Left ventricle myocardium inferior (tissue), 1 donor: ENCODE measurements at places on chromosomes 7 and 10. TPM values are rescaled to one million over a fixed set of nuclear protein-coding genes. Genes with fewer than 3 reads are reported as not detected.
A peak's percentile ranks its signal among the peaks of the same experiment; 100 is the strongest.

DNA sequence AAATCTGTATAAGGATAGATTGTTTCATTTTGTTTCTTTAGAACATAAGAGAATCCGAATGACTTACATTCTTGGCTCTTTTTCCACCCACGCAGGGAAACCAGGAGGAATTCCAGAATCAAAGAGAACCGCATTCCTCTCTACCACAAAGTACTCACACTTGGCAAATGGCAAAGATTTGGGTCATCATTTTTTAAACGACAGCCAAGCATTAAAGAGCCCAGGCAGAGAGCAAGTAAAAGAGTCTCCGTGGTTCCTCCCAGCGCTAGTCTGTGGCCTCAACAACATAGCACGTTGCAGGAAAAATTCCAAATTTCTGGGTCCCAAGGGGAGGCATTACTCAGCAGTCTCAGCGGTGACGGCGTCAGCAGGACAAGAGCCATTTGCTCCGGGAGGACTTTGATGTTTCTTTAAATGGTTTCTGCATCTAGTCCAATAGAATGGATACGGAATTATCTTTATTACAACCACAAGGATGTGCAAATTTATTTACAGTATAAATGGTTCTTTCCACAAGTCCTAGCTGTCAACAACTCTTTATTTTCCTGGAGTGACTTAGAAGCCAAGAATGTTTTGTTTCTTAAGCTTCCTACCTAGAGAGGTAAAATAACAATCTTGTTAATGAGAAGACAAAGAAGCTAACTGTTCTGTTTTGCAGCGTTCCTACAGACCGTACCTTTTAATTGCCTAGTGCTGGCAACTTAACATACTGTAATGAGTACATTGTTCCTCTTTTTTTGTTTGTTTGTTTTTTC lies 232.5 kb downstream of the SKIDA1 start:
- peak; percentile 68 for DNase-seq

- DNase-seq, result no peak
These were observed 196.8 kb downstream of the PTN start for GRCh38 chr7:137146552-137147337.

Gene SPDYE2B
- total RNA-seq, result not detected

GRCh38 chr10:131239926-131240325 lies 71.6 kb downstream of the TCERG1L start:
- no peak for DNase-seq
